ENCODE measurements at places on chromosomes 7 and 10.

DNA sequence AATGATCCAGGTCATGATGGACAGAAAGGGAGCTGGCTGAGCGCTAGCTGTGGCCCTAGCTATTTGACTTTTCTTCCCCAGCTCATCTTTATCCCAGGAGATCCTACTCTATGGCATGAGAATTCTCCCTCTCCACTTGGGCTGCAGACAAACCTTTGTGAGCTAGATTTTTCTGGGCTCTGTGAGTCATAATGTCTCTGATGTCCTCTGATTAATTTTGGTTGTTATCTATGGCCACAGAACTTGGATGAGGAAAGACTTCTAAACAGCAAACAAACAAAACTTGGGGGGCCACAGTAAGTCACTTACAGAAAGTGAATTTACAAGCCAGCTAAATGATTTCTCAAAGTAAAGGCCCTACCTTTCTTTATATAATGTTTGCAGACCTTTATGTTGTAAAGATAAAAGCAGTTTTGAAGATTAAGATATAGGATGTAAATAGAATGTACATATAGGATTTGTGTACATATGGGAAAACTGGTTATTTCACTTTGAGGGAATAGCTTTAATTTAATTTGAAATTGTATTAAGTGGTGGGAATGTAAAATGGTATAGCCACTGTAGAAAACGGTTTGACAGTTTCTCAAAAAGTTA, 10.4 kb downstream of the ABLIM1 start:
- no peak for DNase-seq

DNA sequence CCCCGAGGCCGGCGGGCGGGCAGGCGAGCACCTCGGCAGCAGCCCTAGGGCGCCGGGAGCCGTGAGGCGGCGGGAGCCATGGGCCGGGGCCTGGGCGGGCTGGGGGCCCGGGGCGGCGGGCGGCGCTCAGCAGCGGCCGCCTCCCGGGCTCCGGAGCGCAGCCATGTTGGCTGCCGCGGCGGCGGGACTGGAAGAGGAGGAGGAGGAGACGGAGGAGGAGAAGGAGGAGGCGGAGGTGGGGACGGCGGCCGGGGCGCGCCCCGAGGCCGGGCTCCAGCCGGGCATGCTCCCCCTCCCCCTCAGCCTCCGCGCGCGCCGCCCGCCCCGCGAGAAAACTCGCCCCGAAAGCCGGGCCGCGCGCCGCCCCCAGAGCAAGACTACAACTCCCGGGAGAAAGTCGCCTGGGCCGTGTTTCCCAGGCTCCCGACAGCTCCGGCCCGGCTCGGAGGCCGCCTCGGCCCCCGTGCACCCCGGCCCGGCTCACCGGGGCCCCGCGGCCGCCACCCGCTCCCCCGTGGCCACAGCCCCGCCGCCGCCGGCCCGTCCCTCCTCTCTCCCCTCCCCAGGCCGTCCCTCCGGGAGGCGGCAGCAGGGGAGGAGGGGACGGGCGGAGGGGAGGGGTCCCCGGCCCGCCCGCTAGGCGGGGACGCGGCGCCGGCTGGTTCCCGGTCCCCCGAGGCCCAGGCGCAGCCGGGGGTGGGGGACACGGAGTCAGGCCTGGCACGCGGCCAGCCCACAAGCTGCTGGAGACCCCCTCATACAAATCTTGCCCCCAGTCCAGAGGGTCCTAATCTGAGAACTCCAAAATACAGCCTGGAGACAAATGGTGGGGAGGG, at the start of gene DLG5:
Gene DLG5, minus strand, starts transcription at position 190 of the 836 bp plus-strand sequence. CDS start 235 bp downstream, outside the sequence.
- DNase-seq: peak; percentile 86

GRCh38 chr10:3801558-3802192, 16.7 kb upstream of the KLF6 start:
- DNase-seq: no peak

DNA sequence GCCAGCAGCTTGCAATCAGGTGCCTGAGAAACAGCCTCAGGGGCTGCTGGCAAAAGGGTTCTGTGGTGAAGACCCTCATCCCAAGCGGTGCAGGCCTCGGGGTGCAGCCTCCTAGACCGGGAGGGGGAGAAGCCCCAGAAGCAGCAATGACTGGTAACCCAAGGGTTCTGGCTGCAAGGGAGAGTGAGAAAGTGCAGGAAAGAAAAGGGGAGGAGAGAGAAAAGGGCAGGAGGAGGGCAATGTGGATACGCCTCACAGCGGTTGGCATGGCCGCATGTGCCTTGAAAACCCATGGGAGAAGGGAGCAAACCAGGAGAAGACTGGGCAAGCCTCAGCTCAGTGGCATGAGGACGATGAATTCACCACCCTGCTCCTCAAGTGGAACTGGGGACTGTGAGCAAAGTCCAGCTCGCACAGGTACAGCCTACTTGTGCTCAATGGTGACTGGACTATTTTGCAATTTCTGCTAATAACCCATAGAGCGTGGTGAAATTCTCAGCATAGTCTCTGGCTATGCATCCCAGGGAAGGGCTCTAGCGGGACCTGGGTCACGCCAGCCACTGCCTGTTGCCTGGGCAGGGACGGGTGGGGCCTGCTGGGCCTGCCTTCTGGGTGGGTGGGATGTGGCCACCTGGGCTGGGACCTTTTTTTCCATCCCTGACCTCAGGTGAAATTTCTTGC, 6.2 kb downstream of the CLRN3 start:
- DNase-seq: no peak

DNA sequence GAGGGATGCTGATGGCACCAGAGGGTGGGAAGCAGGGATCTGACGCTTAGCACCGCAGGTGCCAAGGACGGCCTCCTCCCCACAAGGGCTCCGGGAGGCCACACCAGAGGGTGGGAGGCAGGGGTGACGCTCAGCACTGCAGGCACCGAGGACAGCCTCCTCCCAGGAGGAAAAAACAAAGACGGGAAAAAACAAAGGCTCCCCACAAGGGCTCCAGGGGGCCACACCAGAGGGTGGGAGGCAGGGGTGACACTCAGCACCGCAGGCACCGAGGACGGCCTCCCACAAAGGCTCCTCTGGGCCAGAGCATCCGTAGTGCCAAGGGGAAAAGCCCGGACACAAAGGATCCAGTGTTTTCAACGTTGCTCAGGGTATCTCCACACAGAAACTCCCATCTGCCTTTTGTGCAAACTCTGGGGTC, 25.6 kb downstream of the DIP2C start:
- no peak for DNase-seq

DNA sequence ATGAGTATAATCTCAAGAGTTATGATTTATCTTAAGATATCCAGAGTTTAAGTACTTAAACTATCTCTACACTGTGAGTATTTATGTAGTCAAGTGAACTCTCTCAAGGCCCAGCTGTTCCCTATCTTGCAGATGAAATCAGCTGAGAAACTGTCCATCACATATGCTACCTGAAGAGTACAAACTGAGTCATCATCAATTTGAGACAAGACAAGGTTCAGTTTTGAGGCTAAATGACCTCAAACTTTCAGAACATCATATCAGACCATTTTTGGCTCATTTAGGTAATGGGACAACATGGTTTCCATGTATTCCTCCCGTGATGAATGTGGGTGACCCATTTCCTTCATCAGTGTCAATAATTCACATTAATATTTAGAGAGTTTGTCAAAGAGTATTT, 53.1 kb upstream of the AUTS2 start:
- no peak for DNase-seq

DNA sequence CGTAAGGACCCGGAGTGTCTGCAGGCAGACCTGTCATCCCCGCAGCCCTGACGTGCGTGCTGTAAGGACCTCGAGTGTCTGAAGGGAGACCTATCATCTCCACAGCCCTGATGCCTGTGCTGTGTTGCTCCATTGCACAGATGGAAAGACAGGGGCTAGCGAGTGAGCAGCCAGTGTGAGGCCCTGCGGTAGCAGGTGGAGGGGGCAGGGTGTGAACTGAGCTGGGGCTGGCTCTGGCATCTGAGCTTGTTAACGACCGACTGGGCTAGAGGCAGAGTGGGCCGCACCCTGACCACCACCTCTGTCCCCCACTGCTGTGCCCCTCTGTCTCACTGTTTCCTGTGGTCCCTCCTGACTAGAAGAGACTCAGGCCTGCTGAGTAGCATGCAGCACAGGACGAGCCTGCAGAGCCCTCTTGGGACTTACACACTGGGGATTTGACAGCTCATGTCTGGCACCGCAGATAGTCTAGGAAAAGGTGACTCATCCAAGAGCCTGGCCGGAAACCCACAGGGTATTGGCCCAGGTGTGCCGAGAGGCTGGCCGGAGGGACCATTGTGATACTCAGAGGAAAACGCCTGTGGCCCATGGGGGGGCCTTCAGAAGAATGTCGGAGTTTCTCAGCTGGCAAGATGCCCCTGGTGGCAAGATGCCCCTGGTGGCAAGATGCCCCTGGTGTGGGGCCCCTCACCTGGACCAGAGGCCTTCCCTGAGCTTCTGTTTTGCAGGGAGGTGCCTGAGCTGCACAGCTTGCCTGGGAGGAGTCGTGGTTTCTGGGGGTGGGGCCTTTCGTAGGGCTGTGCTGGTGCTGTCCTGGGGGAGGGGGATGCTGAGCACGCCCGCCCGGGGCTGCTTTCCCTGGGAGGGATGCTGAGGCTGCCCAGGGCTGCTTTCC, 34.3 kb downstream of the INPP5A start:
- peak; percentile 42 for DNase-seq

GRCh38 chr7:99106411-99106810, 37.5 kb downstream of the SMURF1 start:
- DNase-seq: no peak

DNA sequence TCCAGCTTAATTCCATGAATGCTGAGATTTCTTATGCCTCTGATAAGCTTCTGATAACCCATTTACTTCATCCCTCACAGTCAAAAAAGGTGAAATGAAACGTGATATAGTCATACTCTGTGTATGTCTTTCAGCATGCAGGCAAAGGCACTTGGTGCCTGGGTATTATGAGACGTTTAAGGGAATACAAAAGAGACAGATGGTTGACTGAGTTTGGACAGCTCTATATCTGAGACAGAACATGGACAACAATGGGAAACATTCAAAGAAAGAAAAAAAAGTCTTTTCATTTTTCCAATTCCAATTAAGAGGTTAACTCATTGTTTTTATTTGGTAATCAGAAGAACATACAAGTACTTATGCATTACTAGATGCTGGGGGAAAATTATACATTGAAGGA, 96.2 kb downstream of the PPP1R17 start:
- DNase-seq: no peak

DNA sequence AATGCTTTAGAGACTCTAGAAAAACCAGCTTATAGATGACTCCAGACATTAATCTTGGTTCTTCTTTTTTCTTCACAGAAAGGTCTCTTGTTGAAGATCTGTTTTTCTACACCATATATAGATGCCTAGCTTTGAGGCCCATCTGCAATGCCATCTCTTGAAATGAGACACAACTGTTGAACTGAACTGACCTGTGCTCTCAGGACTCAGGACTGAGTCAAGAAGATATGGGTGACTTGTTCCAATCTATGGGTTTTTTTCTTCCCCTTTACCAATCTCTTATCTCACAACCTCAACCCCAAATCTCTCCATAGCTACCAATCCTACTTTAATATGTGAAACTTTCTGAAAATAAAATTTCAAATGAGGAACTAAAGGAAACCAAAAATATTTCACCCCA, 194.7 kb downstream of the SNX13 start:
- DNase-seq: no peak

DNA sequence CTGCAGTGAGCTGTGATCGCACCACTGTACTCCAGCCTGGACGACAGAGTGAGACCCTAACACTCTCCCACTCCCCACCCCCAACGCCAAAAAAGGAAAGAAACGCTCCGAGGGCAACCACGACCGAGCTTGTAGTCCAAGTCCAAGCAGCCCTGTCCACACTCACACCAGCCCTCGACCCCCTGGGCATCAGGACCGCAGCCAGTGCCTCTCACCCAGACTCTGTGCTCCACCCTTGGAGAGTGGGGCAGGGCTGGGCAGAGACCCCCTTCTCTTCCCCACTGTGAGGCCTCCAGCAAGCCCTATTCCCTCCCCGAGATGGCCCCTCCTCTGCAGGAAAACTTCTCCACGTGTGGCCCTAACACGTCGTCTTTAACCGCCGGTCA, 82.6 kb downstream of the FOXL3 start:
- no peak for DNase-seq

- no peak for DNase-seq
Observed at GRCh38 chr10:78247266-78247665, 213.6 kb downstream of the RPS24 start.

DNA sequence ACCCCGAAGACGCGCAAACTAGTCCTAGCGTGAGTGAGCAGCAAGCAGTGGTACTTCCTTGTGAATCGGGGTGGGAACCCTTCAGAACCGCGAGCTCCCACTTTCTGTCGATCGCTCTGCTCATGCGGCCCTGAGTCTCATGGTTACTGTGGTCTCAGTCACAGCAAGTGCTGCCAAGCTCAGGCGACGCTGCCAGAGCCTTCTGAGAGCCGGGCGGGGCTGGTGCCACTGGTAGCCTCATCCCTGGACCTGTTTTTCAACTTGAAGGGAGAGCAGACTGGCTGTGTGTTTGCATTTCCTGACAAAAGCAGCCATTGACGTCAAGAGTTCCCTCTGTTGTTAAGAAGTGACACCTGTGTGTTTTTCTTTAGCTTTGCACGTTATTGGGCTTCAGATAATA, 32.9 kb upstream of the BHLHA15 start:
- DNase-seq: no peak
